Prostate gland (tissue), 2 donors: ENCODE measurements at places on chromosomes 7 and 10. TPM values are rescaled to one million over a fixed set of nuclear protein-coding genes. Genes with fewer than 3 reads are reported as not detected.

BEND7 gene
- 44.5 TPM for total RNA-seq

PLXNA4 gene
- total RNA-seq: 2.8 TPM

NRBF2 gene
- total RNA-seq: 20.6 TPM

GLI3 gene
- 9.2 TPM for total RNA-seq

IDE gene
- total RNA-seq: 23.7 TPM

GRCh38 chr10:122648599-122649428, 50.8 kb downstream of the C10orf120 start:
- H3K4me1 ChIP-seq: no peaks in the 10 kb centered on the region
- H3K27ac ChIP-seq: no peak overlapping the region
- DNase-seq: peak; percentile 54
- H3K36me3 ChIP-seq: no peaks in the 10 kb centered on the region

DNA sequence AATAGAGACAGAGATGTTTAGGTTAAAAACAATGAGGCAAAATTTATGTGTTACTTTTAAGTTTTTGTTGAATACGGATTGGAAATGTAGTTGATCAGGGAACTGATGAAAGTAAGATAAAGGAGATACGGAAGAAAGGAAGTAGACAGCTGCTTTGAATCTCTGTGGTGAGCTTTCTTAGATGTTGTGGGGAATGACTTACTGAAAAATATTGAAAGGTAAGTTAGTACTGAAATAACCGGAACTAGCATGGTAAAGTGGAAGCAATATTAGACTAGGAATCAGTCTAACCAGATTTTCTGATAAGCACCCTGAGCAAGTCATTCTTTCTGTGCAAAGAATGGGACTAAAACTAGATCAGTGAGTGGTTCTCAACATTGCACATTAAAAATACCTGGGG, 34.8 kb downstream of the LUC7L2 start:
- no peak for DNase-seq
- H3K4me1 ChIP-seq: peaks cover 4% of the 10 kb centered on the region
- H3K4me3 ChIP-seq: no peak overlapping the region
- H3K27me3 ChIP-seq: no peaks in the 10 kb centered on the region

DNA sequence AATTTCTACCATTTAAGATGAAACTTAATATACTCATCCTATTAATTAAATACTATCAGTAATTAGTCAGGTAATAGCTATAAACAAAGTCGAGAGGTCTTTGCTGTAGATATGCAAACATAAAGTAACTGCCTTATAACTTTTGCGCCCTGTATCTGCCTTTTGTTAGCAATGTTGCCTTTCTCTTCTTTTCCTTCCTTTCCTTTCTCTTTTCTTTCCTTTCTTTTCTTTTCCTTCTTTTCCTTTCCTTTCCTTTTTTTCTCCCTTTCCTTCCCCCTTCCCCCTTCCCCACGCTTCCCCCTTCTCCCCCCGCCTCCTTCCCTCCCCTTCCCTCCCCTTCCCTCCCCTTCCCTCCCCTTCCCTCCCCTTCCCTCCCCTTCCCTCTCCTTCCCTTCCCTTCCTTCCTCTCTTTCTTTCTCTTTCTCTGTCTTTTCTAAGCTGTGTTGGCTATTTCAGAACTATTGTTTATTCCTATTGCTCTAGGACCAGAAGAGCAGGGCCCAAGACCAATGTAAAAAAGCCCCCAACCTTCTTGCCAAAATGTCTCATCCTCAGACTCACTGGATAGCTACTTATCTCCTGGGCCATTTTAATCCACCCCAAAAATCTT, 65.3 kb upstream of the DKK1 start:
- no peaks in the 10 kb centered on the region for H3K4me1 ChIP-seq
- no peak overlapping the region for H3K4me3 ChIP-seq
- H3K36me3 ChIP-seq: no peaks in the 10 kb centered on the region

DNA sequence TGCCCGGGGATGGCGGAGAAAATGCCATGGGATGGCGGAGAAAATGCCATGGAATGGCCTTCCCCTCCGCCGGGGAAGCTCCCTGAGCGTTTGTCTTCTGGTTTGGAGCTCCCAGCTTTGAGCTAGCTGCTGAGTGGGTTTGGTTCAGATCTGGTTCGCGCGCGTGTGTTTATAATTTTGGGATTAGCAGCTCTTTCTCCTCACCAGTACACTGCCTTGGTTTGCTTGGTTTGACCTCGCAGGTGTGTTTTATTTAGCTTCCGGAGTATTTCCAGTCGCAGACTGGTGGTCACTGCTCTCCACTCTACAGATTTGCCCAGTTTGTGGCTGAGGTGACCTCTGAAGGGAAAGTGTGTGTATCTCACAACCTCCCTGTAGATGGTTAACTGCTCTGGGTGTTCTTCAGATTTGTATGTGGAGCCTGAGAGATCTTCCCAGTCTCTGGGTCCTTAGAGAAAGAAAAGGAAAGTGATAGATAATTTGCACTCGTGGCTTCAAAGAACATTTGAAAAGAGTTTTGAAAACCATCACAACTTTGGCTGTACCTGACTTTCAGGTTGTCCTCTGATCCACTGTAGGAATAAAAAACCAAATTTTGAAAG, 597 bp downstream of the ZNF277 start:
- H3K27me3 ChIP-seq: no peaks in the 10 kb centered on the region
- no peaks in the 10 kb centered on the region for H3K4me1 ChIP-seq
- H3K4me3 ChIP-seq: peak overlapping the region; percentile 81
- no peaks in the 10 kb centered on the region for H3K36me3 ChIP-seq
- no peak for DNase-seq

DNA sequence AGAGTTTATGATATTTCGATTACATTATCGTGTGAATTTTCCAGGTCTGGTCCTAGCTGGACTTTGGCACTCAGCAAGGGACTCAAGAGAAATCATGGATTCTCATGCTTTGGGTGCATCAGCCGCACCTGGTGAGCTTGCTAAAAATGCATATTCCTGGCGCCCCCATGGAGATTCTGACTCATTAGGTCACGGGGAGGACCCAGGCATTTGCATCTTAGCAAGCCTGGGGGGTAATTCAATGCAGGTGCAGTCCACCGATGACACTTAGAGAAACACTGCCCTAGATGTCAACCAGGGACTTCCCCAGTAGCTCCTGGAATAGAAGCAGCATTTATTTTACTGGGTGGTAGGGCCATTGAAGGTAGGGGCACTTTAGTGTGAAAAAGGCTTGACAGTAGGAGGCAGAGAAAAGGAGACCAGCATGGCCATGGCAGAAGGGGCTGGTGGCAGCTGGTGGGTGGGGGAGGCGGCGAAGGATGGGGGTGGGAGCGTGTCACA, 29.9 kb upstream of the PDCD4 start:
- no peaks in the 10 kb centered on the region for H3K27me3 ChIP-seq
- peaks cover 28% of the 10 kb centered on the region for H3K4me1 ChIP-seq
- H3K4me3 ChIP-seq: no peak overlapping the region
- no peak overlapping the region for H3K27ac ChIP-seq

DNA sequence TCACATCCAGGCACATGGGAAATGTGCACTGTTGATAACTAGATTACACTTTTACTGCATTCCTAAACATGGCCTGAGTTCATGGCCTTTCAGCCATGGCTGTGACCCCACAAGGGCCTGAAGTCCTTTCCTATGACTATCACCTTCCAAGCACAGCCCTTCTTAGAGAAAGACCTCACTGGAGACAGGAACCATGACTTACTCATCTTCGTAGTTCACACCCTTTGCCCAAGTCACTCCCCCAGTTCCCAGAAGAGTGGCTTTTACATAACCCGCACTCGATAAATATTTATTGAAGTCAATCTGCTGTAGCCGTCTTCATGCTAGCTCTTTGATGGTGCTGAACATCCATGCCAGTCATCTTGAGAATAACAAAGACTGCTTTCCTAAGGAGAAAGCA, 632.5 kb upstream of the NRP1 start:
- no peaks in the 10 kb centered on the region for H3K4me1 ChIP-seq
- no peak overlapping the region for H3K4me3 ChIP-seq
- H3K27ac ChIP-seq: no peak overlapping the region

DNA sequence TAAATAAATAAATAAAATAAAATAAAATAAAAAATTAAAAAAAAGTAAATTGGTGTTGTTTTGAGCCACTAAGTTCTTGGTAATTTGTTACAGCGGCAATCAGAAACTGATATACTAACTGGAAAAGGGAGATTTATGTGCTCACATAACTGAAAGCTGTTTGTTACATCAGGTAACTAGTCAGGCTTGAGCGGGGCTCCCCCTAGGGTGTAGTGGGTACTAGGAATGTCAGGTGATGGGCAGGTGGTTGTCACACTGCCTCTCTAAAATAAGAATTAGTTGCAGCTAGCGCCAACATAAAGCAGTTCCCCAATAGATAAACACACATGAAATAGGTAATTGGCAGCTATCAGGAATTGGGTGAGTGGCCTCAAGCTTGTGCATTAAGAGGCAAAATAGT, 1336.9 kb downstream of the XPNPEP1 start:
- no peaks in the 10 kb centered on the region for H3K36me3 ChIP-seq
- no peaks in the 10 kb centered on the region for H3K4me1 ChIP-seq
- H3K27me3 ChIP-seq: no peaks in the 10 kb centered on the region
- no peak for DNase-seq
- no peak overlapping the region for H3K27ac ChIP-seq
- H3K4me3 ChIP-seq: no peak overlapping the region

DNA sequence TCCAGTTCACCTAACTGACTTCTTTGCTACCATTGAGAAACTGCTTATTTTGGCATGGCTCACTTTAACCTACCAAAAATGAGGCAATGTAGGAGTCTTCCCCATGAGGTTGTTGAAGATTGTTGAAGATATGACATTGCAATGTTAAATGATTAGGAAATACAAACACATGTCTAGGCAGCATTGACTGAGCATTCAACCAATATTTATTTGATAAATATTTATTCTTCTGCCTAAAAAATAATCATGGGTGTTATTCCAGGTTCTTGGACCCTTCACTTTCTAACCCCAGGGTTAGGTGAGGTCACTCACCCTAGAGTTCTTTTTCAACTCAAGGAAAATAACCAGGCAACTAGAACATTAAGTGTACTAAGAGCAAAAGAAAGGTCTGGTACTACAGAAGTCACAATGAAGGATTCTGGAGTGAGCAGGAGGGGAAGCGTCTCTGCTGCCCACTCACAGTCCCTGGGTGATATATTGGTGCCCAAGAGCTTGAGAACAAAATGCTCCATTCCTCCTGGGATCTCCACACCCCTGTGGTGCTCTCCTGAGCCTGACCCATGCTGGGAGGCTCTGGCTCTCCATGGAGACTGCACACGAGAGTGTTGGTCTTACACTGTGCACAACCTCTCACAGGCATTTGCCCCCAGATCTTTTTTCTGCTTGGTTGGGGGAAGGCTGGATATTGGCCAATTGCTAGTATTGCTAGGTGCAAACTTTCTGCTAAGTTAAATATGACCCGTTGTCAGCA, 123.4 kb downstream of the SPAG6 start:
- H3K4me1 ChIP-seq: no peaks in the 10 kb centered on the region
- no peak overlapping the region for H3K27ac ChIP-seq
- no peak overlapping the region for H3K4me3 ChIP-seq
- H3K36me3 ChIP-seq: no peaks in the 10 kb centered on the region

DNA sequence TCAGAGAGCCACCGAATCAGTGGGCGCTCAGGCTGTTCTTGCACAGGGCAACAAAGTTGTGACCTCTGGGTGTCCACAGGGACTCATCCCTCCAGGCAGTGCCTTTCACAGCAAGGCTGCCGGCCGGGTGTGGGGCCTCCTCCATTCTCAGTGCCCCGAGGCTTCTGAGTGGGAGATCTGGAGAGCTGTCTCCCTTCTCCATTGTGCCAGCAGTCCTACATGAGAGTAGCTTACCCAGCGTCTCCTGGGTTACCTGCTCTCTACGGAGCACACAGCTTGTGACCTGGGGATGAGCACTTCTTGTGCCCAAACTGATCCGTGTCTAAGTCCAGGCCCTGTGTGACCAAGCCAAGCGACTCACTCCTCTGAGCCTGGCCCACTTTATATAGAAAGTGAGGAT, 240.9 kb upstream of the GRB10 start:
- no peaks in the 10 kb centered on the region for H3K4me1 ChIP-seq
- H3K36me3 ChIP-seq: no peaks in the 10 kb centered on the region
- no peak overlapping the region for H3K27ac ChIP-seq
- DNase-seq: no peak

DNA sequence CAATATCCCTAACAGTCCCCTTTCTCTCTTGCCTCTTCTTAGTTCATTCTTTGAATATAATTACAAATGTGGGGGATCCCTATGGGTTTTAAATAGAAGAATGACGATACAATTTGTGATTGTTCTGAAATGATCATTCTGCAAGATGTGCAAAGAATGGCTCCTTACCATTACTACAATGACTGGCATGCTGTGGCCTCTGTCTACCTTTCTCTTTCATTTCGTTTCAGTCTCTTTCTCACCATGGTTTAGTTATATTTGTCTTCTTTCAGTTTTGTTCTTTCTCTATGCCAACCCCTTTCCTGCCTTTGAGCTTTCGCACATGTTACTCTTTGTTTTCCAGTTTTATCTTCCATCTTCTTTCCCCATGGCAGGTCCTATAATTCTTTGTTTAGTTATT, 176.5 kb downstream of the SUGCT start:
- no peaks in the 10 kb centered on the region for H3K36me3 ChIP-seq
- DNase-seq: no peak
- H3K27me3 ChIP-seq: no peaks in the 10 kb centered on the region
- H3K4me1 ChIP-seq: no peaks in the 10 kb centered on the region
- H3K4me3 ChIP-seq: no peak overlapping the region

DNA sequence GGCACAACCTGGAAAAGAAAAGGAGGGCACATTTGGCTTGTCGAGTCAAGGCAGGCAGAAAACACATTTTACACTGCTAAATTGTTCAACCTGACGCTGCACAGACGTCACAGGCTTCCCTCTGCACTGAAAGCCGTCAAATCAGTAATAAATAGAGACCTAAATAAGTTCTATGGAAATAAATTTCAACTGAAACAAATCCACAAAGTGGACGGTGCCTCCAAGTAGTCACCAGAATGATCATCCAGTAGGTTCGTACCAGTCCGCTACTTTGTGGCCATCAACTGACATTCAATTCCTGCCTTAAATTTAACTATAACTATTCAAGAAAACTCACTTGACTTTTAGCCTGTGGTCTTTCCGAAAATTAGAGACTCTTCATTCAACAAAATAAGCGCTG, 49.0 kb downstream of the NPVF start:
- peak overlapping the region; percentile 71 for H3K4me3 ChIP-seq
- DNase-seq: no peak
- no peaks in the 10 kb centered on the region for H3K36me3 ChIP-seq

GRCh38 chr10:27433976-27434375, 70.1 kb upstream of the RAB18 start:
- no peaks in the 10 kb centered on the region for H3K36me3 ChIP-seq
- H3K27me3 ChIP-seq: no peaks in the 10 kb centered on the region
- no peak overlapping the region for H3K4me3 ChIP-seq
- H3K4me1 ChIP-seq: no peaks in the 10 kb centered on the region
- H3K27ac ChIP-seq: no peak overlapping the region

- no peak overlapping the region for H3K4me3 ChIP-seq
- DNase-seq: no peak
- H3K27me3 ChIP-seq: no peaks in the 10 kb centered on the region
- H3K4me1 ChIP-seq: no peaks in the 10 kb centered on the region
- no peaks in the 10 kb centered on the region for H3K36me3 ChIP-seq
These were observed 181.3 kb downstream of the SDK1 start for GRCh38 chr7:3482147-3482921.

DNA sequence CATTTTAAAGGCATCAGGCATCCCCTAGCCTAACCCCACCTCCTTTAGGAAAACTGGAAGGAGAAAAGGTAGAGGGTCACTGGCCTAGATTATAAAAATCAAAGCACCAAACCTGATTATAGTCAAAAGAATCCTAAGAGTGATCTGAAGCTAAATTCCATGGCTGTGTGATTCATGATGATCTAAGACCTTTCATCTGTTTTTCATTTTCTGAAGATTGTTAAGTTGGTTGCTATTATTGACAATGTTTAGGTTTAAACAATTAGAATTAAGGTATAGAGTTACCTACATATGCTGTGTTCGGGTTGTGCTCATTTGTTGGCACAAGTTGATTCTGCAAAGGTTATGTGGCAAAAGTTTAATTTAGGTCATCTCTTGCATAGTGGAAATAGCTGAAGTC, 148.7 kb downstream of the BICC1 start:
- no peak for DNase-seq
- no peaks in the 10 kb centered on the region for H3K4me1 ChIP-seq
- H3K27me3 ChIP-seq: no peaks in the 10 kb centered on the region
- H3K4me3 ChIP-seq: no peak overlapping the region
- H3K27ac ChIP-seq: no peak overlapping the region
